ENCODE measurements at places on chromosomes 4 and X.
A peak's percentile ranks its signal among the peaks of the same experiment; 100 is the strongest.

- no peak for DNase-seq
These were observed 1067.7 kb downstream of the C4orf33 start for GRCh38 chr4:130163701-130164100.

DNA sequence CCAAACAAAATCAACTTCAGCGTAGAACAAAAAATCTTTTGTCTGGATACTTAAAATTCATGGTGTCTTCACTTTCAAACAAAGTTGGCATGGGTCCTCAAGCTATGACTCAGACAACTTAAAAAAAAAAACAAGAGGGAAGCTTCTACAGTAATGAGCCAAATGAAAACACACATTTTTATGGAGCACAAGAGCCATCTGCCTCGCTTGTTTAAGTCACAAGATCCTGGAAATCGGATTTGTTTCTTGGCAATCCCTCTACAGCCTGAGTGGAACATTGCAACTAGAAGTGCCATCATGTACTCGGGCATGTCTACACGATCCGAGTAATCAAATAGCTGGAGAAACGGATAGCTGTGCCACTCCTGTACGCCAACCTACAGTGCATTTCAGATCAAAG is 22.6 kb downstream of the LAMP2 start:
- no peak for DNase-seq

DNA sequence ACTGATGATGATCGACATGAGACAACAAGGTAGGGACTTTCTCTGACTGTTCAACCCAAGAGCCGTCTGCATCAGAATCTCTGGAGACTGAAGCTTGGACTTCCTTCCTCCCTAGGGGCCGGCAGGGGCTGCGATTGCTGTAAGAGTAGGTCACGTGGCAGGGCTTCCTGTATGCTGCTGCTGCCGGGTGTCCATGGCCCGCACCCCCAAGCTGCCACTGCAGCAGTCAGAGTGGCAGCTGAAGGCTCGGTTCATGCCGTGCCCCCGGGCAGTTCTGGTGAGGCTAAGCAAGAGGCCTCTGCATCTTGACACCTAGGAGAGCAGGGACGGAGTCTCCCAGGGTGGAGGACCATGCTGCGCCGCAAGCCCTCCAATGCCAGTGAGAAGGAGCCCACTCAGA is at the start of gene SASH3:
Gene SASH3, plus strand, starts transcription at position 203 of the 400 bp plus-strand sequence. Its CDS starts 149 bp downstream, at position 352.
- DNase-seq: no peak

- no peak for DNase-seq
These were observed 212.6 kb upstream of the AGTR2 start for GRCh38 chrX:115957862-115958490.

DNA sequence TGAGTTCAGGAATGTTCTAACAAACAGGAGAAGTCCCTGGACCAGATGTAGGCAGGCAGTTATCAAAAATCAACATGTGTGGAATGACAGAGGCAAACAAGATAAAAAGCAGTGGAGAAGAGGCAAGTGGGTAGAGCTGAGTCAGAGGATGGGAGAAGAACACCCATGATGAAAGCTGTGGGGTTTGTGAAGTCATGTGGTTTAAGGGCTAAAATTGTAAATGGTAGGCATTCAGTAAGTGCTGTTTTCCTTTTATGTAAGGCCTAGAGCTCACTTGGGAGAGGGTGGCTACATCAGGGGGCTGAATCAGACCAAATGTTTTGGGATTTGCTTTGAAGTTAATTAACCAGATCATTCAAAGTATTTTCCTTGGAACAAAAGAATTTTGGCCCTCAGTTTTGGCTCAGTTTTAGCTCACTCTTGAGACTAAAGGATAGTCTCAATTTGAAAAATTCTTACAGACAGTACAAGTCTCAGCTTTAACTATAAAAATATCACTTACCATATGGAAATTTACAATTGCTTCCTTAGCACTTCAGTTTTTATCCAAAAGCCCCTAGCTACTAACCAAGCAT is 114.5 kb upstream of the PCDH7 start:
- no peak for DNase-seq

DNA sequence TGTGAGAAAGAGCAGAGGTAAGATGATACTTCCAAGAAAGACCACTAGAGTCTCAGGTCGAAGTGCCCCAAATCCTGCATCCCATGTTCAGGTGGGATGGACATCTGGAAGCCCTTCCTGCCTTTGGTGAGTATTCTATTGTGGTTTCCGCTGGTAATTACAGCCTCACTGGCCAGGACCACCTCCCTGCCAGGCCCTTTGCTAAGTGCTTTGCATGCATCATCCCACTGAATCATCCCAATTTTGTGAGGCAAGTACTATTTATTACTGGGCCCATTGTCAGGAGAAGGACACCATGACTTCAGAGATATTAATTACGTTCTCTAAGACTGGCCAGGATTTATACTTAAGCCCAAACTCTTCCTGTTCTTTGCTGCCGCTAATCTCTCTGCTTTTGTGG is 10.7 kb upstream of the PASD1 start:
- no peak for DNase-seq

- DNase-seq: no peak
These were observed 5.8 kb downstream of the MECP2 start for GRCh38 chrX:154091678-154092077.

DNA sequence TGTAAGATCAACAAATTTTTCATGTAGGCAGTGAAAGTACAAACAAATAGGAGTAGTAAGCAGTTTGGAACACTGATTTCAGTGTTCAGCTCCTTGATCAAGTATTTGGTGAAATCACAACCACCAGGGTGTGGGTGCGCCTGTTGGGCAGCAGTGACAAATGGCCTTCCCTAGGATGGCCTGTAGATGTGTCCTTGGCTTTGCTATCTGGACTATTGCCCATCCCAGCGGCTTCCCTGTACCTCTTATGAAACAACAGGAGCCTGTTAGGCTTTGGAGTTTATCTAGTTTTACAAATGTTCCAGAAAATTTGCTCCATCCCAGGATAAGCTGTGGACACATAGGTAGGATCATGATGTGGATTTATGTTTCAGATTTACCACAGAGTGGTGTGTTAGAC is 216.8 kb upstream of the FAT1 start:
- no peak for DNase-seq

- DNase-seq: no peak
These were observed 16.9 kb downstream of the AASDH start for GRCh38 chr4:56370377-56370776.

DNA sequence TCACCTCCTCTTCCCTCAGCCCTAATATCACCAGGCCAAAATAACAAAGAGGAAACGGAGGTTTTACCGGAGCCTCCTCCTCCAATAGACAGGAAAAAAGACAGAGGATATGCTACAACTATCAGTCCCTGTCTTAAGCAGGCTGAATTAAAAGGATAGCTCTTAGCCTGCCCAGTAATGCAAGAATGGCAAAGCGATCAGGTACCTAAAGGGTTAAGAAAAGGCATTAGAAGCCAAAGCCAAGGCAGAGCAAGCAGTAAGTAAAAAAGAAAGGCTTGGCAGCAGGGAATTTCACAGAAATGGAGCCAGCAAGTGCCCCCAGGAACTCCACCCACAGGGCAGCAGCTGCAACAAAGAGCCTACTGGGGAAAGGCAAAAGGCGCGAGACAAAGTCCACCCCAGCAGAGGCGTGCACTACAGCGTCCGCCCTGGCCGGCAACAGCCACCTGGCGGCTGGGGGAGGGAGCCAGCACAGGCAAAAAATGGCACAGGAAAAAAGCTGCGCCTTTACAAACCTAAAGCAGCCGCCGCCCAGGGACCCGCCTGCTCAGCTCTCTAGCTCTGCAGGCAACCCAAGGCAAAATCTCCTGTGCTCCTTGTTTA is 220.6 kb upstream of the ZC4H2 start:
- no peak for DNase-seq

- no peak for DNase-seq
These were observed 45.4 kb downstream of the ZCCHC13 start for GRCh38 chrX:74349387-74349786.

GRCh38 chr4:87174672-87175071 is 45.7 kb downstream of the KLHL8 start:
- no peak for DNase-seq

- DNase-seq: no peak
These were observed 132.6 kb downstream of the TBL1X start for GRCh38 chrX:9597361-9598035.

DNA sequence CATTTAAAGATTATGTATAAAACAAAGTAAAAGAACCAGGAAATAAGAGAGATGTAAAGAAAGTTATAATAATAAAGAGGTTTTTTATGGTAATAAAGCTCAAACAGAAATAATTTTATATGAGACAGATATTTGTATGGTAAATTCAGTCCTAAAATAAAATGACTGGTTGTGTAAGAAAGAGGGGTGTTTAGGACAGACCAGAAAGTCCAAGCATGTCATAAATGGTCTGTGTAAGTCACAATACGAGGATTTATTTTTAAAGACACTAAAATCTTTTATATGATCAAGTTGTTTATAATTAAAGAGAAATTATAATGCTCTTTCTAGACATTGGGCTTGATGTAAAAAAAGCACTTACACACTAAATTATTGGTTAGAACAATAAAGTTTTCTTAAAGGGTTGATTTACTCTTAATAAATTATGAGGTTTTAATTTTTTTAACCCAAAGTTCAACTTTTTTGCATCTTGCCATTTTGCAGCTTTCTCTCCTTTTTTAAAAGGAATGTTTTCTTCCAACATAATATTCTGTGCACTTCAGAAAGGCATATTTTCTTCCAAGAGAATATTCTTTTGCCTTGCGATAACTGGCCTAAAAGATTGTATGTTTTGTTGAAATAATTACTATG is 61.9 kb upstream of the TCEAL2 start:
- no peak for DNase-seq

- DNase-seq: no peak
These were observed 5.9 kb downstream of the SOWAHB start for GRCh38 chr4:76892001-76892400.

GRCh38 chr4:185020293-185020808 is 2.1 kb downstream of the HELT start:
- no peak for DNase-seq

DNA sequence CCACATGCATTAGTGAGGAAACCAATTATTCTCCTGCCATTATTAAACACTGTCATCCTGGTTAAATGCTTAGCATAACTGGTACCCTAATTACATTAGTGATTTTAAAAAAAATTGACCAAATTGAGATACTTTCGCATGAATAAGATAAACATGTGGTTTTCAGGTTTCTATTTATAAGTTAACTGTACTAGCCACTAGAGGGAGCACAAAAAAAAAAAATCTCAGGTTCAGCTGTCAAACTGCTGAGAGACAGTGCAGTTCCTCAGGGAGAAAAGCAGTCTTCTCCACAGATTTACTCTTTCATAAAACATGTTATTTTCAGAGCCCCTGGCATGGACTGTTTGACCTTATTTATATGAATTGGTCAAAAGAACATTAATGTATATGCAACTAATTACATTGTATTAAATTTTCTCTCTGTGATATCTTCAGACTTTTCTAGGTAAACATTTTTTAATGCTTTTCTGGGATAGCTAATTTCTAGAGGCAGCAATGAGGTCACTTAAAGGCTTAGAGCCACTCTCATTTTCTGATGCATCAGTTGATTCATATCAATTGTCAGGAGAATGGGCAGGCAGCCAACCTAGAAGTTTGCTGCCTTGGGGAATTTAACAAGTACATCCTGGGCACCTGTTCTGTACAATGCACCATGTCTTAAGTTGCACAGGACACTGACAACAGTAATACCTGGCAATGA is 167.5 kb downstream of the CDS1 start:
- DNase-seq: no peak

GRCh38 chr4:40269133-40269532 is 66.0 kb upstream of the CHRNA9 start:
- DNase-seq: no peak

GRCh38 chr4:169096221-169096620 is 86.2 kb upstream of the CBR4 start:
- no peak for DNase-seq

GRCh38 chrX:2608638-2609430 is 82.3 kb upstream of the CD99 start:
- DNase-seq: peak; percentile 68

- DNase-seq: no peak
These were observed 348.4 kb downstream of the FAM47B start for GRCh38 chrX:35291013-35291412.

GRCh38 chr4:853416-853781 is 27.5 kb upstream of the CPLX1 start:
- DNase-seq: no peak

DNA sequence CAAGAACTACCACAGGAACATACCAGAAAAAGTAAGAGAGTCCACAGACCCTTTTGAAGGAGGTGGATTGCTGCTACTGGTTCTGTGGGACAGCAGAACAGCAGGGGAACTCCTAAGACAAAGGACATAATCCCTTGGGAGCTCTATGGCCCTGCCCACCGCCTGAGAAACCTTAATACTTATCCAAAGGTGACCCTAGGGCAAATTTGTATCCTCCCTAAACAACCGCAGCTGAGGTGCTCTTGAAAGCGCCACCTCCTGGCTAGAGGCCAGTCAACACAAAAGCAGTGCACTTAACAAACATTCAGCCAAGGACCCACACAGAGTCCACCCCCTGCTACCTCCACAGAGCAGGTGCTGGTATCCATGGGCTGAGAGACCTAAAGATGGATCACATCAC is 136.8 kb downstream of the ADAM29 start:
- DNase-seq: no peak

DNA sequence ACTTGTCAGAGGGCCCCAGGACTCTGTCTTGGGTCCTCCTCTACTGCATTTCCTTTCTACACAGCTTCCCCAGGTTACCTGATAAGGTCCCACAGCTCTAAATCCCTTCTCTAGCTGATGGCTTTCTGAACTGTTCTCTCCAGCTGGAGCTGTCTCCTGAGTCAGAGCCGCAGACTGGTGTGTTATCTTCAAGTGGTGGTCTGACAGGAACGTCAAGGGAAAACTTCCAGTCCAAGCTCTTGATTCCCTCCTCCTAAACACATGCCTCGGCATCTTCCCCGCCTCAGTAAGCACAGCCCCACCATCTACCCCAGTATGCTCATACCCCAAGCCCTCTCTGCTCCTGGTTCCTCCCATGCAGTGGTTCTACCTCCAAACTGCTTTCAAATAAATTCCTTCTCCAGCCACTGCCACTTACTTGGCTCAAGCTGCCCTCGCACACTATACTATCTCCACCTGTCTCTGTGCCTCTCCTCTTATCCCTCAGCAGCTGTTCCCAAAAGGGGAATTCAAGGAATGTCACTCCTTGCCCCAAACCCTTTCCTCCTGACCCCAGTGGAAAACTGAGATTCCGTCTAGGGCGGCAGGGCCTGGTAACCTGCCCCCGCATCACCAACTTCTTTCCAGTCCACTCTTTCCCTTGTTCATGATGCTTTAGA is 17.2 kb upstream of the CENPU start:
- DNase-seq: no peak

Data from stimulated activated CD8-positive, alpha-beta memory T cell treated with anti-CD3 and anti-CD28 coated beads, Interleukin-7, amount 100 ng/mL, for 1 hour (primary cell).